Ecto neural progenitor cell (in vitro differentiated cells): ENCODE measurements at places on chromosomes 11 and 22.

GRCh38 chr11:116403794-116404461 lies 368.9 kb downstream of the BUD13 start:
- no peak for DNase-seq

DNA sequence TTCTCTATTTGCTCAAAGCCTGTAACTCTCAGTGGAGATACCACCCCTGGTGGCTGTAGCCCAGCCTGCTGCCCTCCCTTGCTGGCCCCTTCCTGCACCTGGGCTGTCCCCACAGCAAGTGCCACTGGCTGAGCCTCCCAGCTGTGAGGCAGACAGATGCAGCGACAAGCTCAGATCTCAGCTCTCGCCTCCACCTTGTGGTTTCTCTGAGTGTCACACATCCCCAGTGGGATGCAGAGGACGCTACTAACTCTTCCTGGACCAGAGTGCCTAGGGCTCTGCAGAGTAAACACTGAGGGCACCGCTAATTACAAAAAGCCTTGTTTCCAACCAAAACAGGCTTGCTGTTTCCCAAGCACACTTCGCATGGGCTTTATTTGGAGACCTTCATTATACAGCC lies 8.9 kb downstream of the YPEL1 start:
- DNase-seq = peak; percentile 72

GRCh38 chr22:41408665-41409064 lies 26.9 kb downstream of the TEF start:
- no peak for DNase-seq

DNA sequence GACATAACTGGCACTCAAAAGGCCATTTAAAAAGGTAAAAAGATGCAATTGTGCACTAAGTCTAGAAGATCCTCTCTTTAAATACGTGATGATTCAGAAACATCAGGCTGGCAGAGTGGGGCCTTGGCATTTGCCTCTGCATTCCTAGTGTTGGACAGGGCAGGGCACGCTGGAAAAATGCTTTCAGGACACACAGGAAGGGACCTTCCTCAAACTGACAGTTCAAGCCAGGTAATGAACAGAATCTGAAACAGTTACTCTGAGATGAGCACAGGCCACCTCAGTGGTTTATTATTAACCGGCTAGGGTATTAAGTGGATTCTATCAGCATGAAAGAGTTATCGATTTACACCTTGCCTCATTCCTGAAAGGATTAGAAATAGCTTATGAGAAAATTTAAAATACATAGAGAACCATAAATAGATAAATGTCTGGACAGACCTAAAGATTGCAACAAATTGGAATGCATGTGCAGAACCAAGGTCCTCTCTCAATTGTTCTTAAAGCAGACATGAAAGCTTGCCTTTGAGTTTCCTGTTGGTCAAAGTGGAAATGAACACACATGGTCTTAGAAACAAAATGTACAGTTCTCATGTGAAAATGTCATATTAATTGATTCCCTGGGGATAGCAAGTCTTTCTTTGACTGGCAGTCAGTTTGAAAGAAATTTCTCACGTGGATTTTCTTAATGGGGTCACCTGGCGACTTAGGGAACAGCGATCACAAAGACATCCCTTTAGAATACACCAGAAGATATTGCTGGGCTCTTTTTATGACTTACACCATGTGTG lies 21.5 kb upstream of the CSNK2A3 start:
- DNase-seq = no peak

- no peak for DNase-seq
These were observed 133.5 kb downstream of the CNTN5 start for GRCh38 chr11:99154277-99154676.

DNA sequence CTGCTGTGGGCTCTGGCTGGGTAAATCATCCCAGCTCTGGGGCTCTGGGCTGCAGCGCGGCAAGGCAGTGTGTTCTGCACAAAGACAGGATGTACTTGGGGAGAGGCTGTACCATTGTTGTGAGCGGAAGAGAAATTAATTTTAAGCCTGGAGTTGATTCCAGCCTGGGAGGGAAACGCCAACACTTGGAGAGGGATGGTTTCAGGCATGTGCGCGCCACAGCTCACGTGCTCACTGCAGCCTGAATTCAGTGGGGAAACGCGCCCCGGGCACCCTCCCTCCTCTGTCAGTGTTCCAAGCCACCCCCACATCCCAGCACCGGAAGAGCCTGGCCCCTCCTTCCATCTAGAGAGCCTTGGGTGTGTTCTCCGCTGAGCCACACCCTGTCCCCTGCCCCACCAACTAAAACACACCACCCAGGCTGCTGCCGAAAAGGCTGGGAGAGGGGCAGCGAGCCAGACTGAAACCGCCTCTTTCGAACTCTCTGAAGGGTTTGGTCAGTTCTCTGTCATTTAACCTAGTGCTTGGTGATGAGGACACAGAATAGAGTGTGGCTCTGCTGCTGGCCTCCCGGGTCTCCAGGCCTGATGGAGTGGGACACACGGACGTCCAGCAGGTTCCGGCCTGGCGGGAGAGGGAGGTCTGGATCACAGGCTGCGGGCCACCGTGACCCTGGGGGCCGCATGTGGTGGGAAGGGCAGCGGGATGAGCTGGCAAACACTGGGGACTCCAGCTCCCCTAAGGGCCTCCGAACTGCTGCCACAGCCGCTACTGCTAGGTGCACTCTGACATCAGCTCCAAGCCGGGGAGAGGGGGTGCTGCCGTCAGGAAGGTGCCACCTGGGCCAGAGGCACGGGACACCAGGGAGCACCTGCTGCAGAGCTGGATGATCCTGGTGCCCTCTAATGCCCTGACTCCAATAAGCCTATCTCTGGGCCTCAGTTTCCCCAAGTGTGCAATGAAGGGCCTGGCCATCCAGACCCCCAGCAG lies 230.8 kb downstream of the CTTN start:
- no peak for DNase-seq

DNA sequence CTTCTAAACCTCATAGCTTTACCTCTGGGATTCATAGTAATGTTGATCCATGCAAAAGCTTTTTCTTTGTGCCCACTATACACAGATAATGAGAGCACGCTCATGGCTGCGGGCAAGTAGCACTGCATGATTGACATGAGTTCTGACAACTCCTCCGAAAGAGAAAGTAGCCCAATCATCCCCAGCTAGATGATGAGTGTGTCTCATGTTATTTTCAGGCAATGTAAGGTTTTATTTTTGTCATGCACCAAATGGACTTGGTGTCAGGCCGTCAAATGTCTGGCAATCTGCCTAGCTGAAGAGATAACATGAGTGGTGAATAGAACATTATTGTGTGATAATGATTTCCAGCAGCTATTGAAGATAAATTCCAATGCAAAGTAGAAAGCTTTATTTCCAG lies 662.6 kb downstream of the NTM start:
- no peak for DNase-seq

DNA sequence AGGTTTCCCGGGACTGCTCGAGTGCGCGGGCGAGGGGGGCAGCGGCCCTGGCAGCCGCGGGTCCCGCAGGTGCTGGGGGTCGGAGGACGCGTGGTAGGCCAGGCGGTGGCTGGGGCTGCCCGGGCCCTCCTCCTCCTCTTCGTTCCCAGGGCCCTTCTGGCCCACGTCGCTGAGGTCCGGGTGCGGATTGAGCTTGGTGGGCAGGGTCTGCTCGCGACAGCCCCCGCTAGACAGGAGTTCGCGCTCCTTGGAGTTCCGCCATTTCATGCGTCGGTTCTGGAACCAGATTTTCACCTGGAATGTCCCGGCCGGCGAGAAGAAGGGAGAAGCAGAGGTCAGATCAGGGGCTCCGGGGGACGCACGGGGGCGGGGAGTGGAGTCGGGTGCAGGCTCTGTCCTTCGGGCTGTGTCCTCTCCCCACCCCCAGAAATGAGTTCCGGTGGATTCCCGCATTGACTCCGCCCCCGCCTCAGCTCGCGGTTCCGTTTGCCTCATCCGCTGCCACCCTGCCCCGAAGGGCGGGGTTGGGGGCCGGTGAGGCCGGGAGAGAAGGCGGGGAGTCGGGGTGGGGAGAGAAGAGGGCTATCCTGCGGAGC lies 3.9 kb downstream of the DBX1 start:
- peak; percentile 76 for DNase-seq

DNA sequence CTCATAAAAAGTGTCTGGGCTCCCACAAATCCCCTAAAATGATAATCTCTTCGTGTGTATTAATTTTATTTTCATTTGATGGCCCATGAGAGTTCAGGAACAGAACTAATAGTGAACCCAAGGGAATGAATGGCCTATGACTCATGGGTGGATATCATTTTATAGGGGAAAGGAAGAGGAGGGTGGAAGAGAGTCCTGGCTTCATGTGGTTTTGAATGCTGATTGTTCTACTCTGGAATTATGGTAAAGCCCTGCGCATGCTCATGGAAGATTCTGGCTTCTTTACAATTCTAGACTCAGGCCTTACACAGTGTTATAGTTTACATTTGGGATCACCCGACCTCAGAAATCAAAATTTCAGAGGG lies 35.2 kb downstream of the MAML2 start:
- DNase-seq = no peak

DNA sequence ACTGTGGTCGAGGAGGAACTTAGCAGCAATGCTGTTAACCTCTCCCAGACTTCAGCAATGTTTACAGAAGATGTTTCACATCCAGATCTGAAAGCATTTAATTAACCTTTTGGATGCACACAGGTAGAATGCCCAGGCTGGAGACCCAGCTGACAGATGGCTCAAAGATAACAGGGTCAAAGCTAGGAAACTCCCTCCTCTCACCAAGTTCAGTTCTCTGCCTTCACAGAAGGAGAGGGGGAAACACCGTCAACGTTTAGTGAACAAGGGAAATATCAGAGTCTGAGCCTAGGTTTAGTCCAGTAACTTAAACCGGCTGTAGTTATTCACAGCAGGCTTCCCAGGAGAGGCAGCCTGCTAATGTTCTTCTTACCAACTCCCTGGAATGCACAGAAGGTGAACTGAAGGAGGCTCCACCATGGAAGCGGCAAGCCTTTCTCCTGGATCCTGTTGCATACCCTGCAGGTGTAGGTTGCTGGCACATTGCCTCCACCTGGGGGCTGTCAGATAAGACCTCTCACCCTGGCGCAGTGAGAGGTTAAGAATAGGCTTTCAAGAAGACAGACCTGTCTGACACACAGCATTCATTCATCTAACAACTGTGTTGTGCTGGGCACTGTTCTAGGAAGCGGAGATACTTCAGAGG lies 23.5 kb upstream of the ANKK1 start:
- no peak for DNase-seq

- DNase-seq = no peak
These were observed 51.6 kb downstream of the ST3GAL4 start for GRCh38 chr11:126407101-126407521.

DNA sequence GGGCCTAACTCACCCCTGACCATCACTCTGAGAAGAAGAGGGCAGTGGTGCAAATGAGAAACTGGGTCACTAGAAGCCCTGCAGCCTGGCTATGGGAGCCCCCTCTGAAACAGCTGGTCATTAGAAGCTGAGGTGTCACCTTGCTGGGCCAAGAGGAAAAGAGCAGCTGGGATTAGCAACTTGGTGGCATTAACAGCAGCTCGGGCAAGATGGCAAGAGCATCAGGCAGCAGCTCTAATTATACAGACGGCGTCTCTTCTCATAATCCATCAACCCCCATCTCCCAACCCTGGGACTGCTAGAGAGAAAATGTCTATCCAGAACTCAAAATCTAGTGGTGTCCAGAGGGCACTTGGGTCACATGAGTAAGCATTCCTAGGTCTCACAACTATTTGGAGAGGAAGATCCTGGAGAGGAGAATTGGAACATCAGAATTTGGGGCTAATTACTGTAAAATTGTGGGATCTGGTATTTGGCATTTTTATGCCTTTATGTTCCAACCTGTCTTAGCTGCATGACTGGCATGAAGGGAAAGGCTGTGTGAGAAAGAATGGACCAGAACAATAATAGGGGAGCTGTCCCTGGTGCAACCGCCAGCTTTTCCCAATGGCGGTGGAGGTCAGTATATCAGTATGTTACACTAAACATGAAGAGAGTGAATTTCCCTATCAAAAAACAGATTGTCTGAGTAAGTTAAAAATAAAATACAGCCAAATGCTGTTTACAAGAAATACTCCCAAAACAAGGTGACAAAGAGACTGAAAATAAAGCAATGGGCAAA lies 7.6 kb upstream of the LMO1 start:
- DNase-seq = peak; percentile 33

GRCh38 chr11:121800731-121801393 lies 315.2 kb downstream of the BLID start:
- DNase-seq = peak; percentile 76

GRCh38 chr22:44256556-44257485 lies 55.9 kb downstream of the SHISAL1 start:
- DNase-seq = peak; percentile 46

GRCh38 chr11:57120192-57120965 lies 61.4 kb upstream of the LRRC55 start:
- DNase-seq = no peak

- peak; percentile 71 for DNase-seq
These were observed 576 bp downstream of the TMEM258 start for GRCh38 chr11:61791737-61792309.

DNA sequence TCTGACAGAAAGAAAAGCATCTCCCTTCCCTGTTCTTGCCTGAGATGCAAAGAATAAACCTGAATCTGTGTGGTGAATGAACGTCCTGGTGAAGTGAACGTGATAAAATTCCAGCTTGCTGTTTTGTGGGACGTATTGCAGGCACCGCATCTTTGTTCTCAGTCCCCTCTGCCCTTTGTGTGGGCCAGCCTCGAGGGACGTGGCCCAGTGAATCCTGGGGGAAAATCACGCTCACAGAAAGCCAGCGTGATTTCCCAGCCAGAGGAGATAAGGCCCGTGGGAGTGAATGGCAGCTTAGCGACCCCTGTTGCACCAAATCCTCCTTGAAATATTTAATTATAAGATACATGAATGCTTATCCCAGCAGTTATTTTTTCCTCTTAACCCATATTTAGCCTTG lies 129.1 kb downstream of the COMMD9 start:
- DNase-seq = peak; percentile 25

DNA sequence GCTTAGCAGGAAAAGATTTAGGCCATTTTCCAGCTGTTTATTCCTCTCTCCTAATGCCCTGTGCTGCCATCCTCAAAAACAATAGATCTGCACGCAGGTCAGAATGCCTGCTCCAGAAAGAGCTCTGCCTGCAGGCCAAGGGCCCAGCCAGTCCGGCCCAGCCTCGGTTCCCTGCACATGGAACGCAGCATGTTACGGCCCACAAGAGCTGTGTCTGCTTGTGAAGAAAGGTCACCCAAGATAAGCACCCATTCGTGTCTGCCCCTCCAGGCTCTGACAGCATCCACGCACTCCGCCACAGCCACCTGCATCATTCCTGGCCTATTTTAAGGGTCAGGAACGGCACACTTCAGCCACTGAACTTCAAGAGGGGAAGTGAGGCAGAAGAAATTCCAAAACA lies 152.2 kb downstream of the SPATA19 start:
- DNase-seq = no peak

DNA sequence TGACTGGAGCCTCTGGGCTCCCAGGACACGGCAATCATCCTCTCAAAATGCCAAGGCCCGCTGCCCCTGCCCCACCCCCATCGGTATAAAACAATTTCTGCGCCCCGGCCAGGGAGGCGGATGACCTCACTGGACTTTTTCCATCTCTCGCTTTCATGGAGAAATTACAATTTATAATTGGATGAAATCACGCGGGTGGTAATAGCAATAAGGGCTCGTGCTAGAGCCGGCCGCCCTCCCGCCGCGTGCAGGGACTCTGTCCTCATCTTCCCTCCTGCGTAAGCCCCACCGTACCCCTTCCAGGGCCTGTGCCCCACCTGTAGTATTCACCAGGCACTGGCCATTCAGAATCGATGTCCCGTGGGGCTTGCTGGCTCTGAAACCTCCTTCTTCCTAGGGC lies 64.5 kb downstream of the MACROD1 start:
- DNase-seq = no peak

- no peak for DNase-seq
These were observed 22.9 kb upstream of the A4GALT start for GRCh38 chr22:42743501-42743991.
